Fibroblast of skin of back (primary cell): ENCODE measurements at places on chromosomes 13 and 19.
A peak's percentile ranks its signal among the peaks of the same experiment; 100 is the strongest.

- DNase-seq: peak; percentile 32
Measured at GRCh38 chr13:67554746-67555452, 324.8 kb upstream of the PCDH9 start.

DNA sequence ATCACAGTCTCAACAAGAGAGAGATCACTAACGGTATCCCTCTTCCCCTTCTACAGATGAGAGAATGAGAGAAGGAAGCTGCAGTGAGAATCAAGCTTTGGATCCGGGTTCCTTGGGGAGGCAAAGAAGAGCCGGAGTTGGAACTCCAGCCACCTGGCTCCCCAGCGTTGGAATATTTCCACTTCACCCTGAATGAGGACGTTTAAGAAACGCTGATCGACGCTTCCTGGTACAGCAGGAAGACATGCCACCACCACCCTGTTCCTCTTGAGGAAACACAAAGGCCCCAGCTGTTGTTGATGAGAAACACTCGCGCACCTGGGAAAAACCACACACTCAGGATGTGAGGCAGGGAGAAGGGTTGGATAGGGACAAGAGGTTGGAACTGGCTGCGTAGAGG lies 11.3 kb upstream of the CACNG8 start:
- no peak for DNase-seq

DNA sequence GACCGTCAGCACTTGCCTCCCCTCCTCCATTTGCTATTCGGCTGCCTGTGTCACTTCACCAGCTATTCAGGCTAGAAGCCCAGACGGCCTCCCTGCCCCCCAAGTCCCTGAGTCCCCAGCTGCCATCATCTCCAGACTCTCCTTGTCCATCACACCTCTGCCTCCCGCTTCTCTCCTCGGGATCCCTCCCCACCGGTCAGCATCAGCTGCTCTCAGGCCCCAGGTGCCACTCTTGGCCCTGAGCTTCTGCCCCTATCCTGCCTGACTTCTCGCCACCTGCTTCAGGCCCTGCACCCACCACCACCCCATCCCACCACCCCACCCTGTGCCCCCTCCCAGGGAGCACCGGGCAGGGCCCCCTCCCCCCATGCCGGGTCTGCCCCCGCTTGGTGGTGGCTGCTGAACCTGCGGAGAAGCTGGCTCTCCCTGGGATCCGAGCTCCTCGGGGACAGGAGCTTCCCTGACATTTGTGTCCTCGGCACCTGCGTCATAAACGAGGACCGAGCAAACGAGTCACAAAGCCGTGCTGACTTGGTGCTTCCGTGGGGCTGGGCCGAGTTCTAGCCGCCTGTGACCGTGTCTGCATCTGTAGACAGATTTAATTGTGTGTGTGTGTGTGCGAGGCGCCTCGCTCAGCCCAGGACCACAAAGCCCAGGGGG lies 70.3 kb upstream of the MCF2L start:
- DNase-seq: no peak

- DNase-seq: no peak
Measured at GRCh38 chr13:26695891-26696311, 64.7 kb downstream of the GPR12 start.

GRCh38 chr13:36377826-36378468 lies 31.8 kb upstream of the SPART start:
- peak; percentile 21 for DNase-seq

GRCh38 chr13:109481040-109481439 lies 305.3 kb downstream of the IRS2 start:
- DNase-seq: peak; percentile 12

- DNase-seq: no peak
Measured at GRCh38 chr13:43411211-43411610, 375.6 kb downstream of the ENOX1 start.

GRCh38 chr13:32947411-32948276 lies 68.6 kb upstream of the KL start:
- DNase-seq: no peak

GRCh38 chr19:7340959-7341837 lies 7.5 kb upstream of the ARHGEF18 start:
- DNase-seq: peak; percentile 73

DNA sequence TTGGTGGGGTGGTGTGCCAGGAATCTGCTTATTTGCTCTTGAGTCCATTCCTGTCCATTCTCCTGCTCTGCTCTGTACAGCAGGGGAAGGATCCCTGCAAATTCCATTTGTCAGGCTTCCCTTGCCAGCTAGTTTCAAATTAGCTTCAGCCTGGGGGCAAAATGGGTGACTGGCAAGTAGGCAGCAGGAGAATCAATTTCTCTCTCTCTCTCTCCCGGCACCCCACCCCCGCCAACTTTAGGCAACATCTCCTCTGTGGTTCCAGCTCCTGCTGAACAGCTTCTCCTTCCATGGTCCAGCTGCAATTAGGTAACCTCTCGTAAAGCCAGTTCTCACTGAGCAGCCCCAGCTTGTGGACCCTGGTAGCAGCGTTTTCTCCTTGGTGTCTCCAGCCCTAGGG lies 6.7 kb upstream of the MYCBP2 start:
- DNase-seq: no peak

DNA sequence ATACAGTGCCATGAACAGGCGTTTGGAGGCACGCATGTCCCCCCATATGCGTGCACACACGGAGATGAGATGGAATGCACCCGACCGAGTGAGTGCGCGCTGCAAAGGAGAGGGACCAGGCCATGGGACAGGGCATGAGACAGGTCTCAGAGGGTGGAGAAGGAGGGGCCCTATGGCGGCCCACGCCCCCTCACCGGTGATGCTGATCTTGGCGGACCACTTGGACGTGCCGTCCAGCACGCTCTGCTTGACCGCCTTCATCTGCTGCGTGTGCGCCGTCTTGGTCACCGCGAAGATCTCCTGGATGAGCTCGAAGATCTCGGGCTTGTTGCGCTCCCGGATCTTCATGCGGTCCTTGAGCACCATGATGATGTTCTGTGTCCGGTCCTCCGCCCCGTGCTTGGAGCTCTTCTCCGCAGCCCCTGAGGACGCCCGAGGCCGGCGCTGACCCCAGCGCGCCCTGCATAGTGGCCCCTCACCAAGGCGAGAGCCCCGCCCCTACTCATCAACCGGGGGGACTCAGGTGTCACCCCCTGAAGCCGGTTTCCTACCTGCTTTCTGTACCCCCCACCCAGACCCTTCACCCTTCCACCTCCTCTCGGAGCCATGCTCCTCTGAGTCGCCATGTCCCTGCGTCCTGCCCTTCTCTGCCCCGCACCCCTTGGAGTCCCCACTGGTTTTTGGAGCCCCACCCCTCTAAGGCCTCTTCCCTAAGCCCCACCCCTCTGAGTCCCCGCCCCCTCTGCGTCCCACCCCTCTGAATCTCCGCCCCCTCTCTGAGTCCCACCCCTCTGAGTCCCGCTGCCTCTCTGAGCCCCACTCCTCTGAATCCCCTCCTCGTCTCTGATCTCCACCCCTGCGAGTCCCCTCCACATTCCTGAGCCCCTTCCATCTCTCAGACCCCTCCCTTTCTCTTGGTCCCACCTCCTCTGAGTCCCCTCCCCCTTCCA lies 40.8 kb downstream of the UNC13A start:
- no peak for DNase-seq

DNA sequence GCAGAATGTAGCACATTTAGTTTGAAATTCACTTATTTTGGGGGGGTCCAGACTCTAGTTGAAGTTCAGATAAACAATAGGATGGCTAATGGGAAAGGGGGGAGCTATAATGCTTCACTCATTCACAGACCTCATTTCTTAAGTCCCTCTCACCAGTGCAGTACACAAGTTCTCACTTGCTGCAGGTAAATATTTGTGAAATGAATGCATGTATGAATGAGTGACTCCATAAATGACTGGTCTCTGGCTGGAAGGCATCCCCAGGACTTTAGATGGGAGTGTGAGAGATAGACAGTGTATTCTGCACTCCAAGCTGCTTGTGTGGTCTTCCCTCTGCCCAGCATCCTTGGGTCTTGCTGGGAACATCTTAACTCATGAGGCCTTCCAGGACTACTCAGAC lies 169.2 kb downstream of the ZIC5 start:
- no peak for DNase-seq

DNA sequence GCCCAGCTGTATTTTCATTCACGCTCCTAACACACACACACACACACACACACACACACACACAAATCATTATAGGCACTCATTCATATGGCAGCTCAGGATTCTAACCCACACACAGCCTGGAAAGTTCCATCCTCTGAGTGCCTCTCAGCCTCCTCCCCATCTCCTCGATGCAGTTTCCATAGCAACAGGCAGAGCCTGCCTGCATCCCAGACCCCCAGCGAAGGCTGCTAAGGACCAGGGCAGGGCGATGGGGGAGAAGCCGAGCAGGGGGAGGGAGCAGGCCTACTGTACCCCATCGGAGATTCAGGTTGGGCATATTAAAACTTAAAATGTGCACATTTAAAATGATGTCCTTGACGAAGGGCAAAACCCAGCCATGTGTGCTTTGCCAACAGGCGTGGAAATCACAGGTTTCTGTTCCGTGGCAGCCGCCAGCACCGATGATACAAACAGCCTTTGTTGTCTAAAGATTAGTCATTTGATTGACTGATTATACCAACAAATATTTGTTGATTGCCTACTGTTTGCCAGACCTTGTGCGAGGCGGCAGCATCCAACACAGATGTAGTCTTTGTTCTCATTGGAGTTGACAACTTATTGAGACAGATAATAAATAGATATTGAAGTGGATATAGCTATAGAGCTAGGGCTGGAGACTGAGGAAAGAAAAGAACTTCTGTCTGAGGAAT lies 43.8 kb upstream of the USP29 start:
- DNase-seq: no peak

DNA sequence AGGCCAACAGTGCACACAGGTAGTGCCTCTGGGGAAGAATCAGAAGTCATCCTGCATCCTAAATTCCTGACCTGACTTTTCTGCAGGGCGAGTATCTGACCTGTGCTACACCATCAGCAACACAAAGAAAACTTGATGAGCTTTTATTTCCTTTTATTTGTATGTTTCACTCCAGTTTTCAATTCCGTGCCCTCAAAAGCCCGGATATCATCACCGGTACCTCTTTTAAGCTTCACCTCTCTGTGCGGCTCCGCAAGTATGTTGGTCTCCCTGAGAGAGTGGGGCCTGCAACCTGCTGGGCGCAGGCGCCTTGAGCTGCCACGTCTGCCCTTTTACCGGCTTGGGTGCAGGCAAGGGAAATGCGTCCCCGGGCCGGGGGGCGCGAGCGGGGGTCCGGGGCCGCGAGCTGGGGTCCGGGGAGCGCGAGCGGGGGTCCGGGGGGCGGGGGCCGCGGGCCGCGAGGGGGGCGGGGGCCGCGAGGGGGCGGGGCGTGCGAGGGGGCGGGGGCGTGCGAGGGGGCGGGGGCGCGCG lies 4.3 kb upstream of the DUXA start:
- peak; percentile 26 for DNase-seq

- DNase-seq: peak; percentile 13
Measured at GRCh38 chr13:60118696-60119400, 44.9 kb downstream of the DIAPH3 start.

DNA sequence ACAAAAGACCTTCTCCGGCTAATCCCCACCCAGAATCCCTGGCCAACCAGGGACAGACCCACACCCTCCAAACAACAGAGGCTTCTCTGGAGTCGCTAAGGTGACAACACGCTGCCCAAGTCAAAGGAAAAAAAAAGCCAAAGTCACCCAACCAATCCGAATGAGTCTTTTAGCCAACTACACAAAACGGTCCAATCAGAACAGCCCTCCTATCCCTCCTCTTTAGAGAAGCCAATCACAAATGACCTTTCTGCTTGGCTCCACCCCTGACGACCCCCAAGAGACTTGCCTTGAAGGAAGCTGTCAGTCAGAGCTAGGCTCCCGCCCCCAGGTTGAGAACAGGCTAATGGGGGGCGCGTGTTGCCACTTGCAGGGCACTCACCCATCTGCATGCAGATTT lies 6.6 kb upstream of the FBXW9 start:
- peak; percentile 48 for DNase-seq

DNA sequence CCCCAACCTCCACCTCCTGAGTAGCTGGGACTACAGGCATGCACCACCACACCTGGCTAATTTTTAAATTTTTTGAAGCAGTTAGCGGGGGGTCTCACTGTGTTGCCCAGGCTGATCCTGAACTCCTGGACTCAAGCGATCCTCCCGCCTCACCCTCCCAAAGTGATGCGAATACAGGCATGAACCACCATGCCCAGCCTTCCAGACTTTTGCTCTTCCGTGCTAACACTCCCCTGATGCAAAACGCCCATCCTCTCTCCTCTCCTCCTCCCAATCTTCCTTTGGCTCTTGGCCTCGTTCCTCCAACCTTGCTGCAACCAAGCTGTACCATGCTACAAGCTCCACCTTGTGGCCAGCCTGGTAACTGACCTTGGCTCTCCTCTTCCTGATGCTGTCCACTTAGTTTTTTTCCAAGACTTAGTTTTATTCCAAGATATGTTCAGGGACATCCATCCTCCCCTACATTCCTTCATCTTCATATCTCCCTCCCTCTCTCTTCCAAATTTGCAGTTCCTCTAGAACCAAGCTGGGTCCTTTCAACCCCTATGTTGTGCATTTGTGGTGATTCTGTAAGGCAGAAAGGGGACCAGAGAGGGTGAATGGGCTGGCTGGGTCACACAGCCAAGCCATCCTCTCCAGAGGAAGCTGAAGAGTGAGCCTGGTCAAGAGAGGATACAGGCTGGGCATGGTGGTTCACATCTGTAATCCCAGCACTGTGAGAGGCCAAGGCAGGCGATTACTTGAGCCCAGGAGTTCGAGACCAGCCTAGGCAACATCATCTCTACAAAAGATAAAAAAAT lies 32.8 kb downstream of the TINCR start:
- no peak for DNase-seq

DNA sequence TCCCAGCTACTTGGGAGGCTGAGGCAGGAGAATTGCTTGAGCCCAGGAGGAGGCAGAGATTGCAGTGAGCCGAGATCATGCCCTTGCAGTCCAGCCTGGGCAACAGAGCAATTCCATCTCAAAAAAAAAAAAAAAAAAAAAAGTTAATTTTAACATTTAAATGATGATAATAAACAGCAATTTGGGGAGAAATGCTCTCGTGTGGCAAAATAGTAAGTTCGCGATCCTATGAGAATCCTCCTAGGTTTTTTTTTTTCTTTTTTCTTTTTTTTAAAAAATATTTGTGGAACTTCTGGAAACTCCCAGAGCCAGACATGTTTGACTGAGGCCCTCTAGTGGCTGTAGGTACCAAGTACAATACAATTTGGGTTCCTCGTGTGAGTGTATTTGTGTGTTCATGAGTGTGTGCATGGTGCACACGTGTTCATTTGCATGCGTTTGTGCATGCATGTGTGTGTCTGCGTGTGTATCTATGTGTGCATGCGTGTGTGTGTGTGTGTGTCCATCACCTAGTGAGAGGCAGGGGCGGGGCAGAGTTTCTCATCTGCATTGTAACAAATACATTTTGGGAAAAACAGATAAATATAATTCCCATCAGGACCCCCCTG lies 31.2 kb downstream of the TMPRSS9 start:
- peak; percentile 72 for DNase-seq

DNA sequence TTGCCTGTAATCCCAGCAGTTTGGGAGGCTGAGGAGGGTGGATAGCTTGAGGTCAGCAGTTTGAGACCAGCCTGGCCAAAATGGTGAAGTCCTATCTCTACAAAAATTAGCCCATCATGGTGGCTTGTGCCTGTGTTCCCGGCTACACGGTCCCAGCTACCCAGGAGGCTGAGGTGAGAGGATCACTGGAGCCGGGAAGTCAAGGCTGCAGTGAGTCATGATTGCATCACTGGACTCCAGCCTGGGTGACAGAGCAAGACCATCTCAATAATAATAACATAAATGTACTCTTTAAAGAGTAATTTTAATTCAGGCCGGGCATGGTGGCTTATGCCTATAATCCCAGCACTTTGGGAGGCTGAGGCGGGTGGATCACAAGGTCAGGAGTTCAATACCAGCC lies 38.7 kb downstream of the SKA3 start:
- peak; percentile 63 for DNase-seq
